ENCODE measurements at places on chromosomes 7 and 10.

DNA sequence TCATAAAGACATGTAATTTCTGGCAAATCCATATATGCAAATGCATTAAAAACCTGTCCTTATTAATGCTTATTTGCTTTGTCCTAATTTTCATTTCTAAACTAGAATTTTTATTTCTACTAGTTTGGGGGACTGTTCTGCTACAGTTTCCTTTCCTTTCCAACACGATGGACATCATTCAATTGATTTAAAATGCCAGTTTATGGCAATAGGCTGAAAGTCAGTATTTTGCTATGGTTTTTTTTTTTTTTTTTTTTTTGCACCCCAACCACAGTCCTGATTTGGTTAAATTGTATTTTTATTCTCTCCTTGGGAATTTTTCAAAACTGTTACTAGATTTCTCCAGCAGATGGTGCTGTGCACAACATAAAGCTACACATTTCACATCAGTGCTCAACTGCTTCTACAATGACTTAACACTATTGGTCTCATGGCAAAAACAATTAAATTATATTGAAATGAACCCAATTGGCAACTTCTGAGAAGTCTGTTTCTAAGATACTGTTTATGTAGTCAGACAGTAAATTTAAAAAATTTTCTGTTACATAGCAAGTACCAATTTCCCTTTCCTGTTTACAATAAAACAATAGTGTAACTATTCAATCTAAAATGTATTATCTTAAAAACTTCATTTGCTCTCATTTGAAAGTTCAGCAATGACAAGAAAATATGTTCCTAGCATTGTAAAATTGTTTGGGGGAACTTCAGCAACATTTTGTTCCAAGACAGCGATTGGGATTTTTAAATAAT lies 193.8 kb upstream of the CCDC6 start:
- no peak for DNase-seq

DNA sequence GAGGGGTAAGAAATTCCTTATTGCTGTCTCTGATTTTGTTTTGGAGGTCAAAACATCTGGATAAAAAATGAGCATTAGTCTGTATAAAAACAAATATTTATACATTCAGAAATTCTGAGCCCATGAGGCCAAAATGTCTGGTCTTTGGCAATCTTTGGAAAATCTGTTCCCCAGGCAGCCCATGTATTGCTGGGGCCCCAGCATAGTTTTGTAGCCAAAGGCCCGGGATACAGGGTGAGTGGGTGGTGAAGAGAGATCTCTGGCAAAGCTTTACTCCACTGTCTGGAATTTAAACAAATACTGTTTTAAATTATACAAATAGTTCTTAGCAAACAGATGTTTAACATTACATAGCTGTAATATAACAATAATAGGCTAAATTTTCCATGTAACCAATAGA lies 134.7 kb upstream of the GALNT17 start:
- no peak for DNase-seq

GRCh38 chr7:117041822-117042221 lies 88.5 kb downstream of the ST7 start:
- no peak for DNase-seq

GRCh38 chr7:151279868-151280267 lies 31.4 kb upstream of the SMARCD3 start:
- DNase-seq = no peak

DNA sequence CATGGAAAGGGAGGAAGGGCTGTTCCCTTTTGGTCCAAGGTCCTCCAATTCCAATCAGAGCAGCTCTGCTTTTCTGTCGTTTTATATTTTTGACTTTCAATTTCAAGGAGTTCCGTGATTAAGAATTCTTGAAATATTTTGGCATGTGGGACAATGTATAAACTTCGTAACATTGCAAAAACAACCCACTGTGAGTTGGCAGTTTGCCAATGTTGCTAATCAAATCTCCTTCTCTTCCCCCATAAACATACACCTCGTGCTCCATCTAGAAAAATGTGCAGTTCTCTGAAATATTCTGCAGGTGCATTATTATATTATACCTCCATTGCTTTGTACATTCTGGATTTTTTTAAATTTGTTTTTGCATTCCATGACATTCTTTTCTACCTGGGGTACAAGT lies 49.8 kb downstream of the POU6F2 start:
- no peak for DNase-seq

GRCh38 chr10:118332948-118333710 lies 9.0 kb downstream of the FAM204A start:
- DNase-seq = no peak

DNA sequence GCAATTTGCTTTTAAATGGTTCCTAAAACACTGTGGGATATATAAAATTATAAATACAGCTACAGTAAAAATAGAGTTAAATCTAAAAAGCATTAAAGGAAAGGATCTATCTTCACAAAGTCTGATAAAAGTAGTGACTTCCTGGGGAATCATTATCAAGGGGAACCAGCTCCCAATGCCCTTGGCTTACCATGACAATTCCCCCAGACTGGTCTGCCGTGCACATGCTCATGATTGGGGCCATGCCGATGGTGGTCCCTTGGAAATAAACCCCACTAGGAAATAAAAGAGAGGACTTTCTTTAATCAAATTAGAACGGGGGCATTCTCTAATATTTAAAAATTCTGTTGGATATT lies 201.8 kb downstream of the FANK1 start:
- no peak for DNase-seq

DNA sequence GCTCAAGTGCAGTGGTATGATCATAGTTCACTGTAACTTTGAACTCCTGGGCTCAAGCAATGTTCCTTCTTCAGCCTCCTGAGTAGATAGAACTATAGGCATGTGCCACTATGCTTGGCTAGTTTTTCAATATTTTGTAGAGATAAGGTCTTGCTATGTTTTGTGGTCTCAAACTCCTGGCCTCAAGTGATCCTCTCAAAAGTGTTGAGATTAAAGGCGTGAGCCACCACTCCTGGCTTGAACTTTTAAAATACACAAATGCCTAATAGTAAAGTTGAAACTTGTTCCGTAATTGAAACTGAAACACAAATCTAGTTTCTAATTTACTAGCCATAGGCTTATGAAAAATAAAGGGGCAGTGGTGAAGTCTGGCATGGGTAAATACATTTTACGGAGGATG lies 65.7 kb downstream of the AP3M1 start:
- no peak for DNase-seq

- DNase-seq = no peak
Observed at GRCh38 chr10:110860576-110861241, 11.0 kb upstream of the PDCD4 start.

DNA sequence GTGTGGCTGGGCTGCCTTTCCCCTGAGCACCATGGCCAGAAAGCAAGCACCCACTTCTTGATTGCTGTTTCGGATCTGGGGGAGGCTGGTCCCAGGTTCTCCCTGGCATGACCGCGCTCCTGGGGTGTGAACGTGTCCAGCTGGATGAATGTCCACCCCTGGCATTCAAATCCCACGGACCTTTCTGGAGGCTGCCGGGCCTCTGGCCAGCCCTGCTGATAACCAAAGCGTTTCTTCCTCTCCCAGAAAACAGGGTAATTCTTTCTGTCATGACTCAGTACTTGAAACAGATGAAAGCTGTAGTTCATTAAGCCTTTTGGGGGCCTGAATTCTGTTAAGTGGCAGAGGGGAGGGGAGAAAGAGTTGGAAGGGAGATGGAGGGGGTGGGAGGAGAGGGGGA lies 73.1 kb upstream of the SAMD8 start:
- DNase-seq = no peak

- DNase-seq = no peak
Observed at GRCh38 chr10:37488792-37489657, 363.6 kb downstream of the ANKRD30A start.

GRCh38 chr7:29328045-29328444 lies 133.5 kb downstream of the CHN2 start:
- DNase-seq = no peak

GRCh38 chr7:37916673-37917660 lies at the start of gene SFRP4:
SFRP4 (minus strand) TSS chr7:37916817; CDS start chr7:37916537, 280 bp downstream.
- peak; percentile 65 for DNase-seq

- no peak for DNase-seq
Observed at GRCh38 chr10:104324931-104325330, 13.3 kb downstream of the ITPRIP start.

DNA sequence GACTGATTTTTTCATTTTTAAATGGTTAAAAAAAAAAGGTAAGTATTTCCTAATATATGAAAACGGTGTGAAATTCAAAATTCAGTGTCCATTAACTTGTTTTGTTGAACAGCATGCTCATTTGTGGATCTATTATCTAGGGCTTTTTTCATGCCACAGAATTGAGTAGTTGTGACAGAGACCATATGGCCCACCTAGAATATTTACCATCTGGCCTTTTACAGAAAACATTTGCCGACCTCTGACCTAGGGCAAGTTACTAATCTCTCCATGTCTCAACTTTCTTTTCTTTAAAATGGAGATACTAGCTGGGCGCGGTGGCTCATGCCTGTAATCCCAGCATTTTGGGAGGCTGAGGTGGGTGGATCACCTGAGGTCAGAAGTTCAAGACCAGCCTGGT lies 41.3 kb downstream of the GRK5 start:
- no peak for DNase-seq

DNA sequence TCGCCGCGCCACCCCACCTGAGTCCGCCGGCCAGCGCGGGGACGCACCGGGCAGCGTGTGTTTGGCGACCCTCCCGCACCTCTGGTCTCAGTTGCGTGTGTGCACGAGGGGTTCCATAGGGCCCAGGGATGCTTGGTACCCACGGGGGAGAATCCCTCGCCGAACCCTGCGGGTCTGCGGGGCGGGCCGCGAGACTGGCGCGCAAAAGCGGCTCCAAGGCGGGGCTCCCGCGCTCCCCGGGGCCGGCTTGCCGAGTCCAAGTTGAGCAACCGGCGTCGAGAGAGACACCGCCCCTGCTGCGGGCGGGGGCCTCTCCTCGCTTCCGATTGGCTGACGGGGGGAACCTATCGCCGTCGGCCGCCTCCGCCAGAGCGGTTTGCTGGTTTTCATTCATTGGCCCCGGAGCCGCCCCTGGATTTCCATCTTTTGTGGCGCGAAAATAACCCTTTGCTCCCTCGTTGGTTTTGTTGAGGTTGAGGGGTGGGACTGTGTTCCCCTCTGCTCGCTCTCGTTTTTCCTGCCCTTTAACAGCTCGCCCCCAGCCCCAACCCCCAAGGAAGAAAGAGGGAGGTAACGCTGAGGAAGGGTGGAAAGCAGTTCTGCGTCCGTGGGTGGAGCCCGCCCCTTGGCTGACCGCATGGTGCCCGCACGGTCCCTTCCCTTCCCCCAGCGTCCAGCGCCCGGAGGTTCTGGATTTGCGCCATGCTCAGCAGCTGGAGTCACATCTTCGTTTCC lies 4.0 kb upstream of the IGF2BP3 start:
- DNase-seq = peak; percentile 99

- peak; percentile 57 for DNase-seq
Observed at GRCh38 chr7:15555381-15555859, 6.4 kb downstream of the AGMO start.

- DNase-seq = no peak
Observed at GRCh38 chr10:35420044-35420443, 83.7 kb downstream of the CCNY start.

GRCh38 chr7:142420554-142421362 lies 162.9 kb upstream of the PRSS58 start:
- no peak for DNase-seq

DNA sequence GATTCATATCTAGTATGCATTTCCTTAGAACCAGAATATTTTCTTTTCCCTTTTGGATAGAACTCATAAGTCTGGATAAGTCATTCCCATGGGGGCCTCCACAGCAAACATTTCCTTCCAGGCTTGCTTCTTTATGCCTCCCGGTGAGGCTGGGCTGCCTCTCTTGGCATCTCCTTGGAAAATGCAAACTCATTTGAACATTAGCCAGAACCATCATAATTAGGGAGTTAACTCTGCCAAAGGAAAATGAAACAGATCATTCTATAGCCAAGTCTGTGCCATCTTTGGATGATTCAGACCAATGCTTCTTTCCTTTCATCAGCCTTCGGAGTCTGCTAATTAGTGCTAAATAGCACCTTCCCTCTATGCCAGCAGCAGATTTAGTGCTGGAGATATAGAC lies 81.1 kb downstream of the PLPP4 start:
- no peak for DNase-seq
